H4 (cell line): ENCODE measurements at places on chromosomes 6 and 20. TPM values are rescaled to one million over a fixed set of nuclear protein-coding genes. Genes with fewer than 3 reads are reported as not detected.

The PRL gene
- not detected in 2 replicates for total RNA-seq

The HLA-DMB gene
- total RNA-seq = 4.5 and 4.6 TPM in 2 replicates

DNA sequence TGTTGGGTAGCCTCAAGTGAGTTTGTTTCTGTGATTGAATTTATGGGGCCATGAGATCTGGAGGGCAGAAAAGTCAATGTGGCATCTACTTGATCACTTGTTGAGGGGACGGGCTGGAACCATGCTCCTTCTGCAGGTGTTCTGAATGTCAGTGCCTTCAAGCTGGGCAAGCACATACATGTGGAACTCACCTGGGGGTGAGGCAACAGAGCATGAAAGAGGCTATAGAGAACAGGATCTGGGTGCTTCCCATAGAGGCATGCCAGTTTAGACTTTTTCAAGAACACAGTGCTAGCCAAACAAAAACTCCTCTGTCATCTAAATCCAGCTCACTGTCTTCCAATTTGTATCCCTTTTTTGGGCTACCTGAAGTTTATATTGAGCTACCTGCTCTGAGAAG lies 77.8 kb upstream of the SLC35B3 start:
- DNase-seq = no peak

- DNase-seq = no peak
Measured at GRCh38 chr6:25351485-25351884, 72.3 kb downstream of the CARMIL1 start.

DNA sequence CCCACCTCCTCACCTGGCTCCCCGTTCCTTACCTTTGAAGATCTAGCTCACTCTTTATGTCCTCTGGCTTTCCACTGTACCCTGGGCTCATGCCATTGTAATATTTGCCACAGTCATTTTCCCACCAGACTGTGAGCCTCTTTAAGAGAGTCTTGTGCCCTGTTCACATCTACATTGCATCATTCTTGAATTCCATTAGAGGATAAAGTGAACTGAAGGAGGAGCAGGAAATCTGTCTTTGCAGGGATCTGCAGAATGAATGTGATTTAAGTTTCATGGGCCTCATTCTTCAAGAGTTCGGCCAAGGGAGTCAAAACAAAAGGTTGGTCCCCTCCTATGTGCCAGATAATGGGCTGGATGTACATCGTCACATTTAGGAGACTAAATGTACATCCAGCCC lies 272.6 kb upstream of the CITED2 start:
- no peak for DNase-seq

The IL17F gene
- total RNA-seq = not detected in 2 replicates

The PGC gene
- total RNA-seq = not detected in 2 replicates

The KCNG1 gene
- 11.3 and 24.5 TPM in 2 replicates for total RNA-seq

DNA sequence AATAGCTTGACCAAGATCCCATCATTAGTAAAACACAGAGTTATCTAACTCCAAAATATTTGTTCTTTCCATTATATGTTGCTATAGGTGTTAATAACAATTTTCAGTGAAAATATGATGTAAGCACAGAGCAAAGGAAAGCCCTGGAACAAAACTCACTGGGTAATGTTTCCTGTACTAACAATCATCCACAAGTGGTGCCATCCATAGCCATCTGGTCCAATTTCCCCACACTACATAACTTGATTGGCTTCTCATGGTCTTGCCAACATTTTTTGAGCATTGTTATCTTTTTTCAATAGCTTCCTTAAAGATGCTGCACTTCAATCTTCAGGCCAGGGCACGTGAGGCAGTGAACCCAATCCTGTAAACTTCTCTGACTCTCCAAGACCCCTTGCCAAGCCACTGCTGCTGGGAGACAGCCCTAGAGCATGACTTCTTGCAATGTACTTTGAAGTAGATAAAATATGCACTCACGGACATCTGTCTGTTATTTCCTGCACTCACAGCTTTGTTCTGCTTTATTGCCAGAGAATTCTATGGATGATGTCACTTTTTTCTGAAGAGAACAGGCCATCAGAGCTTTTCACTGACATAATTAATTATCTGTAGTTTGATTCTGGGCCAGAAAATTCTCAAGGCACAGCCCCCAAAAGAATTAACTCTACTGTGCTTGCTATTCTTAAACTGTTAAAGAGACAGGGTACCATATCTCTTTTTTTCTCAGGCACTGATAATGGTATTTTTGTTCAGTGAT lies 97.5 kb upstream of the TMEM30A start:
- no peak for DNase-seq

DNA sequence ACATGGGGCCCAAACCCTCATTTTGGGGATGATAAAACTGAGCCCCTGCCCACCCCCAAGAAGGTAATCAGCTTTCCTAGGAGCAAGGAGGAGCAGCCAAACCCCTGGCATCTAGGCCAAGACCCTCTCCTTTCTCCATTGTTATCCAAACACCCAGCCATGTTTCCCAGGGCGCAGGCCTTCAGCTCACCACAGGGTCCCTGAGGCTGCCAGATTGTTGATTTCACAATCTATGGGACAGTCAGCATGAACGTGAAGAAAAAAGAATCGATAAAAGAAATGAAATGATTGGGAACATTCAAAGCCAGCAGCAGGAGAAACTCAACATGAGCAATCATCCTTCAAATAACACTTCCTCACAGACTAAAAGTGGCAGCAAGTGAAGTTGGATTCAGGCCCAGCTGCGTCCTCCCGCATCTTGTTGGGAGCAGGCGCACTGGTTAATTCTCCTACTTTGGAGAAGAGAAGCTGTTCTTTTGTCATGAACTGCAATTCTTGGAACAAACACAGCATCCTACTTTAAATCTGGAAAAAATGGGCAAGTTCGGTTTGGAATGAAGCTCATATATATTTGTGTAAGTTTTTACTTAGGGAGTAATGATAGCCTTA lies 241.8 kb upstream of the PRDM1 start:
- DNase-seq = no peak

The FAM83B gene
- total RNA-seq = not detected in 2 replicates

- DNase-seq = no peak
Measured at GRCh38 chr6:14058735-14059134, 58.8 kb upstream of the CD83 start.
